ENCODE measurements at places on chromosomes 1 and 21.
A peak's percentile ranks its signal among the peaks of the same experiment; 100 is the strongest.

- peak; percentile 18 for DNase-seq
Measured at GRCh38 chr1:49765034-49765433, 258.7 kb downstream of the AGBL4 start.

GRCh38 chr21:28393279-28393678, 599.4 kb downstream of the LTN1 start:
- peak; percentile 90 for DNase-seq

- DNase-seq: no peak
Measured at GRCh38 chr1:217919683-217920388, 288.7 kb downstream of the SPATA17 start.

DNA sequence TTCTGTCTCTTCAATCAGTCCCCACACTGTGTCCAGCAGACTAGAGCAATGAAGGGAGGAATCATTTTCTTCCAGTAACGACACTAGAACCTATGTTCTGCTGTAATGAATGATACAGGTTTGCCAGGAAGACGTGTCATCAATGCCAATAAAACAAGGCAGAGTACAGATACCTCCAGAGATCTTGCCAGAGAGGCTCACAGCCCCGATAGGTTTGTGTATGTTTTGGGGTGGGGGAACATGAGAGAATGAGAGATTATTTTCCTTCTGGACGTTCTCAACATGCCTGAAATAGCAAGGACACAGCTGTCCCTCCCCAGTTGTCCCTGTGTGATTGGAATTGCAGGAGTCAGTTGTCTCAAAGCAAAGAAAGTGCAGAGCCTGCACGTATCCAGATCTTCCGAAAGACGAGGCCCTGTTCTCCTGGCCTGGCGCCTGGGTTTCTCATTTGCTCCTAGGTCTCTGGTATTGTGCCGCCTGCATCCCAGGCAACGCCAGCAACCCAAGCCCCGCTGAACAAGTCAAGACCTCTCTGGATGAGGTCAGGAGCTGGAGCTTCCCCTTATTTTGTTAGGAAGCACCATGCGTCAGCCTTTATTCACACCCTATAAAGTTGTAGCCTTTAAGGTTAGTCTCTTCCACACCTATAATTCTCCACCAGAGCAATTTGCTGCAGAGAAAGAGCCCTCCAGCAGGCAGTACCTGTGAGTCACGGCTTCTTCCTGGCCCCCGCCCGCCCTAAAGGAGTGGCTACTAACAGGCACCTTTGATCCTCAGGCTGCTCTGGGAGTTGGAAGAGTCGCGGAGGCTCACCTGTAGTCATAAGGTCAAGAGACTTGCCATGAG, 130.5 kb downstream of the TOMM20 start:
- DNase-seq: no peak

DNA sequence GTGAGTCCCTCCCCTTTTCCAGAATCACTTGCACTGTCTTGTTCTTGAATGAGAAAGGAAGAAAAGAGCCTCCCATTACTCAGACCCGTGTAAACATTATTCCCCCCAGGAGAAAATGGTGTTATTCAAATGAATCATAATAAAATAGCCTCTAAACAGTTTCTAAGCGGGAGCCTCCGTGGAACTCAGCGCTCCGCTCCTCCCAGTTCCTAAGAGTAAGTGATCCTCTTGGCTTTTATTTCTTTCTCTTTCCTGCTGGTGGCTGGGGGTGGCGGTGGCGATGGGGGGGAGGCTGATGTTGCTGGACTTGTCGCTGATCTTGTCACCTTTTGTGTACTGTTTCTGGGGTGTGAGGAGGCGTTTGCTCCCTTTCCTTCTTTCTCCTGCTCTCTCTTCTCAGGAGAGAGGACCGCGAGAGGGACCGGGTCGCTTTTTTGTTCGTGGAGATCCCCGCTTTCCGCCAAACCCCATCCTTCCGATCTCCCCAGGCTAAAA, 781 bp downstream of the PROX1 start:
- DNase-seq: no peak

- no peak for DNase-seq
Measured at GRCh38 chr21:26136671-26137070, 33.9 kb downstream of the APP start.

DNA sequence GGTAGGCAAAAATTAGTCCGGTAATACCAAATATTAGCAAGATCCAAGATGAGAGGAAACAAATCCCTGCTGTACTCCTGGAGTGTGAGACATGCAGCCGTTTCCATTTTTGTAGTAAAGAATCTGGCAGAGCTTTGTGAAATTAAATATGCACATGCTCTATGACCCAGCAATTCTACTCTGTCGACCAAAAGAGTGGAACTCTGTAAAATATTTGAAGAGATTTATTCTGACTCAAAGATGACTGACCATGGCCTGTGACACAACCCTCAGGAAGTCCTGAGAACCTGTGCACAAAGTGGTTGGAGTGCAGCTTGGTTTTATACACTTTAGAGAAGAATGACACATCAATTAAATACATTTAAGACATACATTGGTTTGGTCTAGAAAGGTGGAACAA, 16.2 kb downstream of the HAX1 start:
- DNase-seq: no peak

GRCh38 chr1:161497961-161498360, 7.3 kb upstream of the FCGR2A start:
- no peak for DNase-seq

GRCh38 chr1:206892351-206892984, 4.8 kb upstream of the IL24 start:
- no peak for DNase-seq

GRCh38 chr1:103250441-103250861, 142.1 kb upstream of the COL11A1 start:
- DNase-seq: no peak

DNA sequence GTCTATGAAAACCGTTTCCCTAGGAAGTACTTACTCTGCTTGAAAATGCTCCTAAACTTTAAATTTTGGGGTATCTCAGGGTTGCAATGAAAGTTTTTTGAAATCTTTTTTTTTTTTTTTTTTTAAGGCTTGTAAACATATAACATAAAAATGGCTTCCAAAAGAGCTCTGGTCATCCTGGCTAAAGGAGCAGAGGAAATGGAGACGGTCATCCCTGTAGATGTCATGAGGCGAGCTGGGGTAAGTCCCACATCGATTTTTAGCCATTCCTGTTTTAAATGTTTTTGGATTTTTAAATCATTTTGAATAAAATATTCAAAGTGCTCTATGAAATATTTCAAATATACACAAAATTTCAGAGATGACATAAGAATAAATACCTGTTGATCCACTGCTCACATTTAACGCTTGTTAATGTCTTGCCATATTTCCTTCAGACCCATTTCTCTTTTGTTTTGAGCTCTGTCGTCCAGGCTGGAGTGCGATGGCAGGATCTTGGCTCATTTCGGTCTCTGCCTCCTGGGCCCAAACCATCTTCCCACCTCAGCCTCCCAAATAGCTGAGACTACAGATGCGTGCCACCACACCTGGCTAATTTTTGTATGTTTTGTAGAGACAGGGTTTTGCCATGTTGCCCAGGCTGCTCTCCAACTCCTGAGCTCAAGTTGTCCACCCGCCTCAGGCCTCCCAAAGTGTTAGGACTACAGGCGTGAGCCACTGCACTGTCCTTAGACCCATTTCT, 1.3 kb downstream of the PARK7 start:
- no peak for DNase-seq

DNA sequence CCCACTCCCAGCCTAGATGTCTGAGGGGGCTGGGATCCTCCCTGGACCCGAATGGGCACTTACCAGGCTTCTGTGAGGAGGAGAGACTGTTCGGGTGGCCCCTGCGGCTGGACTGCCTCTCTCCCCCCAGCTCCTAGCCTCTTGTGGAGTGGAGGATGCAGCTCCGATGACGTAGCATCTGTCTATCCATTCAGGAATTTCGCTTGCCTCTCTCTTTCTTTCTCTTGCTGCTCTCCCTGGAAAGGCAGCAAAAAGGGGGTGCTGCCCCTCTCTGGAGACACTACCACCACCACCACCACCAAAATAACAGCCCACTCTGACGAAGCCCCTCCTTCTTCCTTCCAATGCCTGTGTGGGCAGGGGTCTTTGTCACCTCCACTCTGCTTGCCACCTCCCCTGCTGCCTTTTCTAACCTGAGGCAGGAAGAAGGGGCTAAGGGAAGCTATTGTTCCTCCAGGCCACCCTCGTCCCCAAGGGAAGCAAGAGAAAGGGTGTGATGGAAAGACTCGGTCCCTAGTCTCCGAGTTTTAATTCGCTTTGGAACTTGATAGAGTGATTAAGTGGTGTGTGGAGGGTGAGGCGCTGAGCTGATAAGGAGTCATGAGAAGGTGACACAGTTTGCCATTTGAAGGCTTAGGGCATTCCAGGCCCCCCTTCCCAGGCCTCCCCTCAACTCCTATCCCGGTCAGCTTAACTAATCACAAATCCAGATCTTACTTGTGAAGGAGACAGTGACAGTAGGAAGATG, 60.5 kb downstream of the RHBG start:
- DNase-seq: no peak

- no peak for DNase-seq
Measured at GRCh38 chr1:234123867-234124266, 219.4 kb downstream of the SLC35F3 start.

- no peak for DNase-seq
Measured at GRCh38 chr1:165481820-165482532, 37.0 kb upstream of the RXRG start.

DNA sequence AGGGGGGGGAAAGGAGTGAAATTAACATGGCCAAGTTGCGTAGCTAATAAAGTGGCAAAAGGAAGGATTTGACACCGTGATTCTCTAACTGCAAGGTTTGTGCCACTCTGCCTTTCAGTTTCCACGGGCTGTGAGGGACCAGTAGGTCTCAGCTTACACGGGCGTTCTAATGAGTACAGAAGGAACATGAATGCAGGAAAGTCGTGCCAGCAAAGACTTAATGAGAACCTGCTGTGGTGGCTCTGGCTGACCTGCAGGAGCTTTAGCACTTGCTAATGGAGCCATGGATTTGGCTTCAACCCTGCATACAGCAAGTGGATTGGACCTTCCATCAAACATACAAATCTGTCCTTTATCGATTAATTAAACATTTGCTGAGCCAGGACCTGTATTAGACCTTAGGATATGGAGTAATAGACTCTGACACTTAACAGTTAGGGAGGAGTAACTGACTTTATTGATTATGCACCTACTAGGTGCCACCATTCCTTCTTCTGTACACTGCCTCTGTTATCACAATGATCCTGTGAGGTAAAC, 15.1 kb upstream of the PITHD1 start:
- DNase-seq: no peak

DNA sequence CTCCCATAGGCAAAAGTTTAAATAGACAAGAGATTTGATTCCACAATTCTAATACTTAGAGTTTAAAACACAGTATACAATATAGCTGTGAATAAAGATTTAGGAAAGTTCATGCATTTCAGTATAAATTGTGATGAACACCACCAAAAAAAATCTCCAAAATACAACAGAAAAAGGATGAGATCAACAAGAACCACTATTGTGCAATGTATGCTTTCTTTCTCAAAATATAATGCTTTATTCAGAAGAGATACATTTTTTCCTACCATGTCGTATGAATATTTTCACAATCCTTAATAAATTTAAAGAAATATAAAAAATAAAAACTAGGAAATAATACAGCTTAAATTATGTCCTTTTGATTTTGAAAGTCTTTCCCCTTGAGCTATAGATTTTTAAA, 1309.2 kb downstream of the MRPL39 start:
- DNase-seq: no peak

DNA sequence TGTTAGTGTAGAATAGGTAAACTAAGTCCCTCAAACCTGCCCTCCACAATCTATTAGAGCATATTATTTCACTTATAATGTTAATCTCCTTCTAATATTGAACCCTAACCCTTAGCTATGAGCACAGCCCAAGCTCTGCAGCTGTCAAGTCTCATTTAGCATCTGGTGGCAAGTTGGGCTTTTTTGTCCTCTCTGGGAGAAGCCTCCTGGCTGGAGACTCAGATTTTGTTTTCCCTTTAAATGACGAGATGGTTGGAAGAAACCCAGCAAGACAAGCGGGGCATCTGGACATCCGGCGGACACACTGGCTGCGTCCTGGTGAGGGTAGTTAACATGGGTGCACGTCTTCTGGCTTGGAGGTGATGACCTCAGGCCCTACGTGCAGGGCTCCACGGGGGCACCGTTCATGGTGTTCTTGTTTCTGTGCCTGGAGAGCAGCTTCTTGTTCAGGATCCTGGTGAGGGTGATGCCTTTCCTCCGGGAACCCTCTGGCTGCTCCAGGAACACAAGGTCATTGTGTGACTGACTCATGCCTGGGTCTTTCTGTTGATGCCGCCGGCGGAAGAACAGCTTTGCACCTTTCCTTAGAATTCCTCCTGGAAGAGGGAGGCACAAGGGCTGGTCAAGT, 9.7 kb upstream of the PRDM15 start:
- DNase-seq: no peak

GRCh38 chr1:116667575-116668105, at the start of gene IGSF3:
Gene IGSF3 (minus strand): TSS chr1:116667733. CDS start chr1:116666326, 1,407 bp downstream.
- peak; percentile 77 for DNase-seq

- DNase-seq: no peak
Measured at GRCh38 chr1:21553116-21553926, 44.1 kb downstream of the ALPL start.

GRCh38 chr1:41678111-41678878, 193.8 kb upstream of the EDN2 start:
- DNase-seq: no peak

DNA sequence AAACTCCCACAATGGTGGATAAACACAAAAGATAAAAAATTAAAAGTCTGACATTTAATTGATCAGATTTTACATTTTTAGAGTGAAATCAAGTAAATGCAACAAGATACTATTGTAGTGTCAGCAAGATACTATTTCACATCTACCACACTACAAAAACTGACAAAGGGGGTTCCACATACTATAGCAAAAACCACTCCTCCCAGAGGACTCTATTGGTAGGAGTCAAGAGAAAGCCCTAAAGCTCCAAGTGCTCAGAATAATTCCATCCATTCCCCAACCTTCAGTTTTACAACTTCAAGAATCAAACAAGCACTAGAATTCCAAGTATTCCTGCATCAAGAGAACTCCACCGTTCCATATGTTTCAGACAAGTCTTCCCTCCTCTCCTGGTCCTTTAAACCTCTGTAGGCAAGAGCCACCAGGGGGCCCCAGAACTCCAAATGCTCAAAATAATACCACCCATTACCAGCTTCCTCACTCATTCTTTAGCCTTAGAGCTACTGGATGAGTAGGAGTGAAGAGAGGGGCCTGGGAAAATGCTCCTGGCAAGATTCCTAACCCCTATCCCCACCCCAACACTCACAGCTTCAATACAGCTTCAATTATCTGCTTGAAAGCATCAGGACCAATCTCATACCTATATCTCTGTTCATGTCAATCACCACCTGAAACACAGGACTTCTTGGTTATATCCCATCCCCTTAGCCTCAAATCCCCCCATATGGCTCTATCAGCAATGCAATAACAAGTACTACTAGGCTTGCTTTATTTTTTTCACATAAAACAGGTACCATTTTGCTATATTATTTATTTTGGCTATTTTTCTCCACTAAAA, 9.9 kb downstream of the TOR1AIP2 start:
- DNase-seq: peak; percentile 10

- no peak for DNase-seq
Measured at GRCh38 chr1:210691039-210691610, 362.4 kb downstream of the HHAT start.

- DNase-seq: no peak
Measured at GRCh38 chr1:53051676-53052075, 10.3 kb upstream of the PODN start.
